Urothelium cell line (cell line): ENCODE measurements at places on chromosomes 7 and 10.

DNA sequence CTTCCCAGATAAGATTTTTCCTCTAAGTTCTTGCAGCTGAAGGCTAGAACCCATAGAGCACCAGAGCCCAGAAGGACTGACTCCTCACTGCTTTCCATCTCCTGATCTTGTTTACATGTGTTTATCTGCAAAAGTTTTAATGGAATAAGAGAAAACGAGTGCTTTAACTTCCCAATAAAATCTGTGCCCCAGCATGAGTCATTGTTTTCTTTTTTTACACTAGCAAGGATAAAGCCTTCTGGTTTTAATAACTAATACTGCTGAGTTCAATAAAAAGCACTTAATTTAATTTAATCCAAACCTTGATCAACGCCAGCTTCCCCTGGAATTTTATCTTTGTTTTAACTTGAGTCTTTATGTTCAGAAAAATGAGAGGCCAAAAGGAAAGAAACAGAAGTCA, 227.6 kb downstream of the HPSE2 start:
- no peak for DNase-seq

DNA sequence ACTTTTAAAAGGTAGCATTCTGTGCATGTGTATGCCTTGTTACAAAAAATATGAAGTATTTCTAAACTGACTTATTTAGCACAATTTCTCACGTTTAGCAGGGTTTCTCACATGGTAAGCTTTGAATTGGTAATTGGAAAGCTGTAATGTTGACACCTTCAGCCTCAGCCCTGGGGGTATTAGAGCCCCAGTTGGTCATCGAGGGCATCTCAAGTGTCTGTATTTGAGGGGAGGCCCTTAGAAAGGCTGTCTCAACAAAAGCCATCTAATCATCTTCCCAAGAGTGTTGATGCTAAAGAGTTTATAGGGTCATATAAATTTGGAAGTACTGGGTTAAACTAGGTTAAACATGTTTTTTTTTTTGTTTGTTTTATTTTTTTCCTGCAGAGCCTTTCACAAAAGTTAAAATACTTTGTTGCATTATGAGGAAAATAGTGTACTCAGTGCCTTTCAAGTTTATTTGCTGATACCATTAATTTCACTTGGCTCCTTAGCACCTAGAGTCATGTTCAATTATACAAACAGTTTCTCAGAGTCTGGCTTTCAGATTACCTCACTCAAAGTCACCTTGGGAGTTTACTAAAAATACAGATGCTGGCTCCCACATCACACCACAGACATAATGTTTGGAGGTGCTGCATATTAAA, 134.0 kb downstream of the CD36 start:
- no peak for DNase-seq

GRCh38 chr7:131466735-131467365, 89.6 kb downstream of the PODXL start:
- DNase-seq = no peak

- peak; percentile 86 for DNase-seq
Measured at GRCh38 chr7:831596-832166, 595 bp upstream of the SUN1 start.
